ENCODE measurements at places on chromosomes 11 and 22.
A peak's percentile ranks its signal among the peaks of the same experiment; 100 is the strongest.

GRCh38 chr11:131070365-131070764 is 154.1 kb upstream of the SNX19 start:
- DNase-seq = no peak

GRCh38 chr11:44266056-44266780 is 43.7 kb downstream of the ALX4 start:
- DNase-seq = no peak

- peak; percentile 53 for DNase-seq
Measured at GRCh38 chr11:65856689-65857499, 1.1 kb downstream of the CFL1 start.

DNA sequence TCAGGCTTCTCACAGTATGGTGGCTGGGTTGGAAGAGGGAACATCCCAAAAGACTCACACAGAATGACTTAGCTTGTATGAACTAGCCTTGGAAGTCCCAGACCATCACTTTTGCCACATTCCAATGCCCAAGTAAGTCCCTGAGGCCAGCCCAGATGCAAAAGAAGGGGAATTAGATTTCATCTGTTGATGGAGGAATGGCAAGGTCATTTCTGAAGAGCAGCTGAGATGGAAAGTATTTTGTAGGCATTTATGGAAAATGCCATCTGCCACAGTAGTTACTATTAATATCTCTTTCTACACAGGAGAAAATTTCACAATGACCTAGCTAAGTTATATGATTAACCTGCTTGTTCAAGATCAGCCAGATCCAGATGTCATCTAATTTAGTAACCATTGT is 58.8 kb downstream of the ENDOD1 start:
- DNase-seq = no peak

DNA sequence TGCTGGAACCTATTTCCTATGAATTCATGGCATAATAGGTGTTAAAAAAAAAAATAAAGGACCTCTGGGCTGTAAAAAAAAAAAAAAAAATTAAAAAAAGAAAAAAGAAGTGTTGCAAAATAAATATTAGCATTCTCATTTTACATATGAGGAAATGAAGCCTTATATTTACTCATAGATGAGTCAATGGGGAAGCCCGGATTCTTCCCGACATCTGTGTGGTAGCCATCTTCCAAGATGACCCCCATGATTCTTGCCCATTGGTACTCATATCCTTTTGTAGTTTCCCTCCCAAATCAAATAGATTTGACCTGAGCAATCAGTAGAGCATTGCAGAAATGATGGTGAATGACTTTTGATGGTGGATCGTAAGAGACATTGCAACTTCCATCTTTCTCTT is 3.0 kb upstream of the SWAP70 start:
- peak; percentile 30 for DNase-seq

GRCh38 chr11:117444711-117445658 is 117.3 kb downstream of the CEP164 start:
- DNase-seq = no peak

DNA sequence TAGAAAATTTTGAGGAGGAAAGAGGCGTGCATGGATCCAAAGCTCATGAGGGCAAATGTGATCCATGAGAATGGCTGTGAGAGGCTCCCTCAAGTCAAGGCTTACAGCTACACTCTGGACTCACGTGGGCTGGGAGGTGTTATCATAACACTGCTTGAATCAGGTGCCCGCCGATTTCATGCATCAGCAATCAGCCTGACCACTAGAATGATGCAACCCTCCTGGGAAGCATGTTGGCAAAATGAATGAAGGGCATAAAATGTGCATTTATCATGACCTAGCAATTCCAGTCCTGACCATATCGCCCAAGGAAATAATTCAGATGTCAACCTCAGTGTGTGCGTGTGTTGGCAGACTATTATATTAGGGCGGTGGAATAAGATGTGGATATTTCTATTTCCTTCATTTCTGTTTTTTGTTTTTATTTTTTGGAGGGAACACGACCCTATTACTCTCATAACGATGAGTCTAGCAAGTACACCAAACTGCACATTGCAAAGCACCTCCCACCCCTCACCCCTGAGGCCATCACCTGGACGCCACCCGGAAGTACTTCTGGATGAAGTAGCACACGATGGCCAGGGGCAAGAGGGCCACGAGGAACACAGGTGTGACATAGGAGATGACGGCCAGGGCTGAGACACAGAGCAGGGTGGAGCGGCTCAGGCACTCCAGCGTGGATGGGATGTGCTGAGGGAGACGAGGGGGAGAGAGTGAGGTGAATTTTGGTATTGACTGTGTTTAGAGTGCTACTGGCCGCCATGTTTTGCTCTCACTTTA is 15.7 kb upstream of the KCNJ11 start:
- DNase-seq = peak; percentile 60

DNA sequence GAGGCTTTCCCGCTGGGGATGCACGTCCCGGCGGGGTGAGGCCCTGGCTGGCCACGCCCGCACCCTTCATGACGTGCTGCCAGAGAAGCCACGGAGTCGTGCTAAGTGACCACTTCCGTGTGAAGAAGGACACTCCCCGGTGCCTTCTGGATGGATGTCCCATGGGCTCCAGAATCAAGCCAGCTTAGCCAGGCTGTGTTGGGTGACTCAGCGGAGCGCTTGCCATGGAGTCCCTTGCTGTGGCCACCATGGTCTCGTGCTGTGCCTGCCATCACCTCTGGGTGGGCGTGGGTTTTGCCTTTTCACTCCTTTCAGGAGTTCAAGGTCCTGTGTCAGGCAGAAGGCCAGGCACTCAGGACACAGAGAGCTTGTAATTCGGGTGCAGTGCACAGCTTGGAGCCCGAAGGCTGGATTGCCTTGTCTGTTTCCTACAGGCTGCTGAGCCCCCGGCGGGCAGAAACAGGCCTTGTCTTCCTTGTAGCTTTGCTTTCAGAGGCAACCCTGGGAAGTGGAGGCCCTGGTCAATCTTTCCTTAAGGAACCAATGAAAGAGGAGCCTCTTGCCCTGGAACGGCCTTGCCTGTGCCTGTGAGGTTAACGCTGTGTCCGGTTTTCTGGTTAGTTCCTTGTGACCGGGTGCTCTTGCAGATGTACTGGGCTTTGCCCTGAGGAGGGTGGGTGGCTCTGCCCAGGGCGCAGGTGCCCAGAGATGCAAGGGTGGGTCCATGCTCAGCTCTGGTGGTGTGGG is 268.6 kb downstream of the TBC1D22A start:
- DNase-seq = peak; percentile 42

DNA sequence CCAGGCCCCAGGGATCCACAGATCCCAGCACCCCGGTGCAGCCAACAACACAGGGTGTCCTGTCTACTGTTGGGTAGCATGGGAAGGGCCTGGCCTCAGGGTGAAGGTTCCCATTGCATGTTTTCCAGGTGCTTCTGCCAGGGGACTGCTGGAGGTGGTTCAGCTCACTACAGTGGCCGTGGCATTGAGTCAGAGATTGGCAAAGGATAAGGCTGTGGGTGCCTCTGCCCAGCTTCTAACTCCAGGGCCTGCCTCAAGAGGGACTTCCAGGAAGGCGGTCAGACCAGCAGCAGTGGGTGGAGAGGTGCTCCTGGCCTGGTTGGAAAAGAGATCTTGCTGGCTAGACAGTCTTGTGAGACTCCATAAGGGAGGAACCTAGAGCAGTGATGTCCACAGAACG is 20.9 kb downstream of the CSNK1E start:
- no peak for DNase-seq

DNA sequence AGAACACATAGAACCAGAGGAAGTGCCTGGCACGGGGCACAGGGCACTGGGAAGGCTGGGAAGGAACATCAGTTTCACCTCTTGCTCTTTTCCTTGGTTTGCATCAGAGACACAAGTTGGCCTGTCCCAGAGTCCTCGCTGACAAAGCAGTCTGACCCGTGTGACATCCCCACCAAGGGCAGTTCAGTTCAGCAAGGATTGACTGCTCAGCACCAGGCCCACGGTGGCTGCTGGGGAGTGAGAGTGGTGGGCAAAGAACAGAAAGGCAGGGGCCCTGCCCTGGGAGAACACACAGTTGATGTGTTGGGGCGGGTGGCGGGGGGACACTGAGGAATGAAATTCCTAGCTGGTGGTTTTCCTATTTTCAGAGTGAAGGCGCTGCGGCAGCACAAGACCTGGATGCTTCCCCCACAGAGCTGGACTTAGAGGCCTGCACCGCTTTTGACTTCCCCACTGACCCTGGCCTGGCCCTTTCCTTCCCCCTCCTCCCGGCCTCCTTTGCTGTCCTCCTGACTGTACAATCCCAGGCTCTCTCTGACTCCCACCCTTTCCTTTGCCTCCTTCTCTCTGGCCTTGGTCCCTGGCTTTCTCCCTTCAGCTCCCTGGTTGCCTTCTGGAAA is 2.2 kb upstream of the TMPRSS13 start:
- DNase-seq = no peak

GRCh38 chr22:48357961-48358360 is 1469.7 kb downstream of the BRD1 start:
- DNase-seq = no peak

GRCh38 chr22:29873943-29874342 is 9.0 kb upstream of the MTMR3 start:
- no peak for DNase-seq

- DNase-seq = peak; percentile 89
Measured at GRCh38 chr11:72643547-72643946, 30.7 kb downstream of the PDE2A start.

- DNase-seq = no peak
Measured at GRCh38 chr11:128921793-128922192, 20.9 kb downstream of the TP53AIP1 start.

DNA sequence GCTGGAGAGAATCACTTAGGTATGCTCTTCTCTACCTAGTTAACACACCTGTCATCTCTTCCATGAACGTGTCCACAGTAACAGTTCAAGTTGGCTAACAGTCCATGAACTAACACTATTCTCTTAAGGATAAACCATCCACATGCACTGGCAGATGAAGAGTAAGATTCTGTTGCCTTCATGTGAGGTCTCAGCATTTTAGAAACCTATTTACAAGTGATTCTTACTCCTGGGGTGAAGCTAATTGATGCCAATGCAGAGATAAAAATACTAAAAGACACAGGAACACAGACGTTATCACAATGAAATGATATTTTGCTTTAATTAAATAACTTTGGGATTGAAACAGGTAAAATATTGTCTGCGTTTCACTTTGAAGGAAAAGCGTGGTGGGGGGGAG is 1.3 kb downstream of the LRRC4C start:
- no peak for DNase-seq

- DNase-seq = no peak
Measured at GRCh38 chr11:118892514-118892913, 8.8 kb downstream of the CXCR5 start.

Data from A172 (cell line).